ENCODE measurements at places on chromosomes 2 and 18.

- no peak for DNase-seq
These were observed 216.0 kb downstream of the DSEL start for GRCh38 chr18:67300498-67300897.

DNA sequence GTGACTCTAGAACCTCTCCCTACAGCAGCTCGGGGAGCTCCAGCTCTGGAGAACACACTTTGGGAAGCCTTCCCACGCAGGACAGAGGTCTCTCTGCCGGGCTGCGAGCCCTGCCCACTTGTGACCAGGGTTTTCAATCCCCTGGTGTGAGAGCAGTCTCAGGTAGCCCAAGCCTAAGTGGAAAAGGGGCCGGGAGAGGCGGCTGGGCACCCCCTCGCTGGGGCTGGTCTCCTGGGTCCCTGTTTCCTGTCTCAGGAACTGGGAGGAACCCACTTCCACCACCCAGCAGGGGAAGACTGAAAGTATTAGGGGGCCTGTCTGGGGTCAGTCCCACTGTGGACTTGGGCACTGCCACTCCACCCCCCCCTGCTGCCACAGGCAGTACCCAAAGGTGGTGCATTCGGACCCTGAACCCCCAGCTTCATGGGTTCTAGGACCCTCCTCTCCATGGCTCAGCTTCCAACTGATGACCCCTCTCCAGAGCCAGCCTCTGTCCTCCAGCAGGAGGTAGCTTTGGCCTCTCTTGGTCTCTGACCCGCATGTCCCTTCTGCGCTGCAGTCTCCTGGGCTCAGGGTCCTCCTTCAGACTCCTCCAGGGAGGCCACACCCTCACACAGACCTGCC, 70.0 kb downstream of the RRM2 start:
- no peak for DNase-seq

DNA sequence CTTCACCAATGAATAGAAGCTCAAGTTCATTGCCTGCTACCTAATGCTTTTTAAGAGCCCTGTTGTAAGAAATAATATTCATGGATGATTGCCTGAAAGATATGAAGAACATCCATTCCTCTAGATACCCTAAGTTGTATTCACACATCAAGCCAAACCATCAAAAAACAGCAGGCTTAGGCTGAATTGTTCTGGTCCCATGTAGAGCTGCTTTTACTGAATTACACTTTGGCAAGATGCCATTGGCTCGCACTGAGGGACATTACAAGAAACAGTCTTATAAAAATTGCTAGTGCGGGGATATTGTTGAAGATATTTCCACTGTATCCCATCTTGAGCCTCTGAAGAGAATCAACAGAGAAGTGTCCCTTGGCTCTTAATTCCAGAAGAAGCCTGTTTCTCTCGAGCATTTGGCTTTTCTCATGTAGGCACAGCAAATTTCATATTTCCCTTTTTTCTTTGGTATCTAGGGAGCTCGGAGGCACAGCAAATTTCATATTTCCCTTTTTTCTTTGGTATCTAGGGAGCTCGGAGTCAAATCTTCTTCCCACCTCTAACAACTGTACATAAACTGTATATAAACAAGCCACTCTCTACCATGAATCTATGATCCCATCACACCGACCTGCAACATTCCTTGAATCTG, 107.5 kb downstream of the COLEC12 start:
- no peak for DNase-seq

GRCh38 chr18:39571511-39571910, 2005.9 kb upstream of the CELF4 start:
- DNase-seq = no peak

- no peak for DNase-seq
These were observed 140.4 kb upstream of the CAPN13 start for GRCh38 chr2:30947686-30948085.

DNA sequence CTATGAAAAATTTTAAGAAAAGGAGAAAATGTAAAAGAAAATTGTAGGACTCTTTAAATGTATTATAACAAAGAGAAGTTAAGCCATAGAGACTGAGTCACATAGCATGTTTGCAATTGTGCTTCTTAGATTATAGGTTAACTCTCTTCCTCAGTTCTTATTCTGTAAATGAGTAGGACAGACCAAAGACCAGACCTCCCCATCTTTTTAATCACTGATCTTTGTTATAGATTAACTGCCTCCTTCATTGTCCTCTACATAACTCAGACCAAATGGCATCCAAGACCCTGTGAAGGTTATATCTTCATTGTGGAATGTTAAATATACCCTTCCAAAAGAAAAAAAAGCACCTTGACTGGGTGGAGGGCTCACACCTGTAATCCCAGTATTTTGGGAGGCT, 316.9 kb upstream of the LRRTM4 start:
- no peak for DNase-seq

- DNase-seq = no peak
These were observed 1855.7 kb upstream of the CELF4 start for GRCh38 chr18:39421276-39421675.

GRCh38 chr2:77310416-77310815, 211.8 kb downstream of the LRRTM4 start:
- DNase-seq = no peak

DNA sequence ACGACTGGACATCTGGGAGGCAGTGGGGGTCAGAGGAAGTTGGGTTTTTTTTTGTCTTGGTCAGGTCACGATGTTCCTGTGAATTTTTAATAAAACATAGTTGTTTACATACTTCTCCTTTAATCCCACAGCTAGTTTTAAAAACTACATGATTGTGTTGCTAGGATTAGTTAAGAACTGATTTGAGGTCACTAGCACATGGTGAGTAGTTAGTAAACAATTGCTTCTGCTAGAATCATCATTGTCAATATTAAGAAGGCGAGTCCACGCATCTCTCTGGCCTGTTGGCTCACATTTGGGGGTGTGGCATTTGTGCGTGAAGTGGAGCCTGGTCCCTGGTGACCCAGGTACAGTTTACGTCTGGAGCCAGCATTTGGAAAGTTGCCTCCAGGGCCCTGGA, 59.4 kb downstream of the AGAP1 start:
- no peak for DNase-seq

DNA sequence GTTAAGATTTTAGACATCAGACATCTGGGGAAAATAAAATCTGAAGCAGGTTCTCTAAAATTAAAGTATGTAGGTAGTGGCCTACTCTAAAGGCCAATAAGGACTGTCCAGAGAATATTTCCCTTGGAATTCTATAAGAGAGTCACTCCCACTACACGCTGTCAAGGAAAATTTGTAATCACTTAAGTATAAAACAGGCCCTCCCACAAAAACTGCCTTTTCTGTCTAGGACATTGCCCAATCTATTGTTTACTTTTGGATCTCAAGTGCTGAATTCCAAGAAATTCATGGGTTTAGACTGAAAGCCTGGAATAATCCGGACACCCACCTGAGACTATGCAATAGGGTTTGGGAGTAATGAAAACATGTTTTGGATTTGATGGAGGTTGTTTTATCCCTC, 1.7 kb upstream of the SRBD1 start:
- no peak for DNase-seq

- DNase-seq = no peak
These were observed 1.5 kb downstream of the ARL5A start for GRCh38 chr2:151826737-151827157.

GRCh38 chr2:118939994-118940393, 2.0 kb upstream of the MARCO start:
- no peak for DNase-seq

DNA sequence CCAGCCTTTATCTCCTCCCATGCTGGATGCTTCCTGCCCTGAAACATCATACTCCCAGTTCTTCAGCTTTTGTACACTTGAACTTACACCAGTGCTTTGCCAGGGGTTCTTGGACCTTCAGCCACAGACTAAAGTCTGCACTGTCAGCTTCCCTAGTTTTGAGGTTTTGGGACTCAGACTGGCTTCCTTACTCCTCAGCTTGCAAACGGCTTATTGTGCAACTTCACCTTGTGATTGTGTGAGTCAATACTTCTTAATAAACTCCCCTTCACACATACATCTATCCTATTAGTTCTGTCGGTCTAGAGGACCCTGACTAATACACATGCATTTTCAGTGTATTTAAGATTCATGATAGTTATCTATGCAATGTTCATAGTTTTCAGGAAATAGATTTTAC, 35.8 kb upstream of the ZNF804A start:
- no peak for DNase-seq

DNA sequence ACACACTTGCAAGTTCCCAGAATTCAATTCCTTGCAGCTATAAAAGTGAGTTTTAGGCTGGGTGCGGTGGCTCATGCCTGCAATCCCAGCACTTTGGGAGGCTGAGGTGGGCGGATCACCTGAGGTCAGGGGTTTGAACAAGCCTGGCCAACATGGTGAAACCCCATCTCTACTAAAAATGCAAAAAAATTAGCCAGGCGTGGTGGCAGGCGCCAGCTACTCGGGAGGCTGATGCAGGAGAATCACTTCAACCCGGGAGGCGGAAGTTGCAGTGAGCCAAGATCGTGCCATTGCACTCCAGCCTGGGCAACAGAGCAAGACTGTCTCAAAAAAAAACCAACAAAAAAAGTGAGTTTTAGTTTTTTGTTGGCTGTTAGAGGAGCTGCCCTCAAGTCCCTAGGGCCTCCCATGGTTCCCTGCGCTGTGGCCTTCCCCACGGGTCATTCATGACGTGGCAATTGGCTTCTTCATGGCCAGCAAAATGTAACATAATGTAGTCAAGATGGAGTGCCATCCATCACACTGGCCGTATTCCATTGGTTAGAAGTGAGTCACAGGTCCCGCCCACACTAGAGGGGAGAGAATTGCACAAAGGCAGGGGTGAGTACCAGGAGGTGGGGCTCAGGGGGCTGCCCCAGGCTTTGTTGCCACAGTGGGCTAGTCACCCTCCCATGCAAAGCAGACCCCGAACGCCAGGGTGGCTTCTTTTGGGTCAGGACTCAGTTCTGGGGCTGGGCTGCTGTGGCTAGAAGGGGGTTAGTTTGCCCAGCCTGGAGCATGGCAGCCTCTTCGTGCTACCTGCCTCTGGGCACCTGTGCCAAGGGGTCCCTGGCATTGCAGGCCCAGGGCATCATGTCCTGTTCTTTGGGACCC, 37.7 kb upstream of the INHBB start:
- no peak for DNase-seq

- DNase-seq = no peak
These were observed 77.3 kb upstream of the PHLPP1 start for GRCh38 chr18:62637807-62638687.

- DNase-seq = no peak
These were observed 20.4 kb downstream of the GPD2 start for GRCh38 chr2:156456616-156457015.

DNA sequence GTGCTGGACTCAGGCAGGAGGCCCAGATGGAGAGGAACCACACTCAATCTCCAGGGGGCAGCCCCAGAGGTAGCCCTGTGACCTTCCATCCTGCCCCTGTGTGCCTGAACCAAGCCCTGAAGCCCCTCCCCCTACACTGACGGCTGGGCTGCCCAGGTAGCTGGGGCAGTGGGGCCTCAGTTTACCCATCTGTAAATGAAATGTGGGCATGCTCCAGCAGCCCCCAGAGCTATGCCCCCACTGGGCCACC, 15.8 kb downstream of the CROCC2 start:
- no peak for DNase-seq

DNA sequence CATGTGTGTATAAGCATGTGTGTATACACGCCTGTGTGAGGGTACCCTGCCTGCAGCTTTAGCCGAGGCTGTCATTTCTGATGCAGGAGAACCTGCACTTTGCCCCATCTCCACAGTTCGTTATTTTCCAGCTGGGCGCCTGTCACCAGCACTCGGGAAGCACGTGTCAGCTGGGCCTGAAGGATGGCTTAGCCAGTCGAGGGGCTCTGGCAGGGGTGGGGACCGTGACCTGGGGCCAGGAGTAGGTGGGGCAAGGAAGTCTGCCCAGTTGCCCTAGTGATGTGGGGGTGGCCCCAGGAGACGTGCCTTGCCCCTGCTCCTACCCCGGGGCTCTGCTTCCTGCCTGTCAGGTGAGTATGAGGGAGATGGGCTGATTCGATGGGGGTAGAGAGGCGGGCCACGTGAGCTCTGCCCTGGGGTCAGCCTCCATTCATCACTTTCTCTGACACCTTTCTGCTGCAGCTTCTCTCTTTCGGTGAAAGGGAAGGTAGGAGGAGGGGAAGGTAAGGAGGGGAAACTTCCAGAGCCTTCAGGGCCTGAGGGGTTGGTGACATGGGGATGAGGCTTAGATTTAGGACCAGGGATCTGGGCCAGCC, 130.6 kb upstream of the SKOR2 start:
- no peak for DNase-seq

DNA sequence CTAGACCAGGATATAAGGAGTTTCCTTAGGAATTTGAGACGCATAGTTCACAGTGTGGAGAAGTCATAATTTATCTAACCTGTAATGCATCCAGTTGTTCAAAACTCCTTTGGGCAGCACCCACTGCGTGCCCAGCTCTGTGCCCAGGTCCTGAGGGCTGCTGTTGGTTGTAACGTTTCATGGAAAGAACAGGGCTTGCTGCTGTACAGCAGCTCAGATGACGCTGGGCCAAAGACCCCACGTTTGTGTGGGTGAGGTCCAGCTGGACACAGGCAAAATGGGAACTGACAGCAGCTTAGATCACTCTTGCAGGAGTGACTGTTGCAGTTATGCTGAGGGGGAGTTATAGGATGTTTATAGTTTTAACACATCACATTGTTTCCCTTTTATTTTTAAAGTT, 30.0 kb upstream of the HS6ST1 start:
- DNase-seq = no peak

- no peak for DNase-seq
These were observed 27.5 kb downstream of the EML4 start for GRCh38 chr2:42196403-42197267.

- no peak for DNase-seq
These were observed 923 bp downstream of the AMER3 start for GRCh38 chr2:130756053-130756873.

DNA sequence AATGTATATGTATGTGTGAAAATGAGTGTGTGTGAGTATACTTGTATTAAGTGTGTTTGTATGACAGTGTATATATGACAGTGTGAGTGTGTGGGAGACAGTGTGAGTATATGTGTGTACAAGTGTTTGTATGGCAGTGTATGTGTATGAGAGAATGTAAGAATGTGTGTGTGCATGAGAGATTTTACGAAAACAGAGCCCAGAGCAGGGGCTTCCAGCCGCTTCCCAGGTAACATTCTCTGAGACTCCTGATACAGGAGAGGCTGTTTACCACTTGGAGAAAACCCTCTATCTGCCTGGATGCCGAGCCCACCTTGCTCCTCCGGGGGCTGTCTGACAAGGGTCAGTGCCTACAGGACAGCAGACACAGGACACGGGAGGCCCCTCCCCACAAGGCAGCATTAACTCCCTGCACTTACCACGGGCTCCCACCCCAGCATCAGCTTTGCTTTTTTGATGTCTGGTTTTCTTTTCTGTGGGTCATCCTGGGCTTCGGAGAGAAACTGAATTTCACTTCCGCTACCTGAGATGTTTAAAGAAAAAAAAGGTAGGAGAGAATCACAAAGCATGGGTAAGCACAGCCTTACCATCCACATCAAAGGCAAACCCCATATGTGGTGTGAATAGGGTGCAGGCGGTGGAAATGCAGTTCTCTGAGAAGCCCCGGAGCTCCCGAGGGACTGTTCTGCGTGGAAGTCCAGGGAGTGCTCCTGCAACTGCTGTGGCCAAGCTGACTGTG, 97.6 kb downstream of the UXS1 start:
- DNase-seq = no peak
